Hypothalamus (tissue), 51 donors: ENCODE measurements at places on chromosomes 11 and 22.

GRCh38 chr11:111733611-111734088 is 32.5 kb downstream of the PPP2R1B start:
- DNase-seq: no peak

DNA sequence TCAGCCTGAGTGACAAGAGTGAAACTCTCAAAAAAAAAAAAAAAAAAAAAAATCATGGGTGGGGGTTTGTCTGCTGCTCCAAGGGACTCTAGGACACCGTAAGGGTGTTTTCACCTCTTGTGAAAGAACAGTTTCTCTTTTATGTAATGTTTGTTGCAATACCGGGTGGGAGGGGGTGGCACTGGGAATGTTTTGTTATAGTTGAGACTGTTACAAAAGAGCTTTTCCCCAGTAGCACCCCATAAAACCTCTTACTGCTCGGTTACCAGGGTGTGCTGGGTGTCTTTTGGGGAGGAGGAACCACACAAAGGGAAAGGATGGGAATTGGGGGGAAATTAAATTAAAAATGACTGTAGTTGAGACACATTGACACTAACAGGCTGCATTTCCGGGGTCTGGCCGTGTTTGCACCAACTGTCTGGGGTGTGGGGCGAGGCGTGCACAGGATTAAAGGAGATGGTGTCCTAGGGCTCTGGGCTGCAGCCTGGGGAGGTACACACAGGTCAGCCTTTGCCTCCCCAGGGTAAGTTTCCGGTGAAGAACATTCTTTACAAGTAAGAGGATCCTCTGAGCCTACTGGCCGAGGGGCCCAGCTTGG is 1.6 kb downstream of the NFAM1 start:
- DNase-seq: no peak

DNA sequence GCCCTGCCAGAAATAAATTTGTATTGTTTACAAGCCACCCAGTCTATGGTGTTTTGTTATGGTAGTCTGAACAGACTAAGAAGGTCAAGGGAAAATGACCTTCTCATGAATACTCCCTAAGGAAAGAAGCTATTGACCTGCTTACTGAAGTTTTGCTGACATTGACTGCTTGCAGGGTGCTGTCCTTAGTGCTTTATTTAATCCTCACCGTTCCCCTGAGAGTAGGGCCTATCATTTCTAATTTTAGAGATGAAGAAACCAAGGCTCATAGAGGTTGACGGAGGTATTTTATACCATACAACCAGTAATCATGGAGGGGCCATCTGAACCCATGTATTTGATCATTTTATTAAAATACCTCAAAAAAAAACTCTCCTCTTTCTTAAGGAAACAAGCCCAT is 66.7 kb upstream of the INCENP start:
- no peak for DNase-seq

- no peak for DNase-seq
These were observed 142.6 kb downstream of the ATXN10 start for GRCh38 chr22:45814198-45814597.

- no peak for DNase-seq
These were observed 3.9 kb upstream of the E2F8 start for GRCh38 chr11:19244621-19245020.

DNA sequence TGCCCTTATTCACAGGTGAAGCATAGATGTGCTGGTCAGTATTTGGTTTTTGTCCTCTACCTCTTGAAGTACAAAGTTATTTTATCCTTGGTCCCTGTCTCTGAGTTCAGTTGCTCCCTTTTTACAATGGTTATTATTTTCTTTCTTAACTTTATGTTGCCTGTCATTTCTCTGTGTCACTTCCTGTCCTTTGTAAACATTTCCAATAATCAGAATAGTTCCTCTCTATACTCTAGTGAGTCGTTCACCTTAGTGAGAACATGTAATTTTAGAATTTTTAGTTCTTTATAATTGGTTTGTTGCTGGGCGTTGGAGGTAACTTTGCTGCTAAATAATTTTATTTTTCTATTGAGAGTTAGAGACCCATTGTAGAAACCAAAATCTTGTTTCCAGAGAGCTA is 16.0 kb downstream of the CSTPP1 start:
- DNase-seq: no peak

DNA sequence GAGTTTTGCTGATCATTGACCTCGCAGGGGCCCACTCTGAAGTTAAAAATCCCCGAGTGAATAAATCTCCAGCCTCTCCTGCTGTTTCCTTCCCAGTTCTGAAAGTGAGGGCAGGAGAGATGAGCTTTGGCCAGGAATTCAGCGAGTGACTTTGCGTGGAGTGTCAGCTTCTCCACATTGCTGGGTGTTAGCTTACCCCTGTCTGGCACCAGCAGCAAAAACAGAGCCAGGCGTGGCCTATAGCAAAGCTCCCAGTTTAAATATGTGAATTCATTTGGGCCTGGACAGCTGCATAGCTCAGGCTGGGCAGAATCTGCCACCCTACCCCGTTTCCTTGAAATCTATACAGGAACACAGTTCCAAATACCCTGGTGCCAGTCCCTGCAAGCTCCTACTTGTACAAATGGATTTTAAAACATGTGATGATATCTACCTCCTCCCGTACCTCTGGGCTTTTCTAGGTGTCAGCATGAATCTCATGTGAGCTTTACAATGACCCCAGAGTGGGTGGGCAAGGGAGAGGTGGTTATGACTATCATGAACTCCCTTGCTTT is 25.6 kb downstream of the TIMP3 start:
- no peak for DNase-seq

- no peak for DNase-seq
These were observed 219.6 kb downstream of the C11orf87 start for GRCh38 chr11:109641549-109641948.

DNA sequence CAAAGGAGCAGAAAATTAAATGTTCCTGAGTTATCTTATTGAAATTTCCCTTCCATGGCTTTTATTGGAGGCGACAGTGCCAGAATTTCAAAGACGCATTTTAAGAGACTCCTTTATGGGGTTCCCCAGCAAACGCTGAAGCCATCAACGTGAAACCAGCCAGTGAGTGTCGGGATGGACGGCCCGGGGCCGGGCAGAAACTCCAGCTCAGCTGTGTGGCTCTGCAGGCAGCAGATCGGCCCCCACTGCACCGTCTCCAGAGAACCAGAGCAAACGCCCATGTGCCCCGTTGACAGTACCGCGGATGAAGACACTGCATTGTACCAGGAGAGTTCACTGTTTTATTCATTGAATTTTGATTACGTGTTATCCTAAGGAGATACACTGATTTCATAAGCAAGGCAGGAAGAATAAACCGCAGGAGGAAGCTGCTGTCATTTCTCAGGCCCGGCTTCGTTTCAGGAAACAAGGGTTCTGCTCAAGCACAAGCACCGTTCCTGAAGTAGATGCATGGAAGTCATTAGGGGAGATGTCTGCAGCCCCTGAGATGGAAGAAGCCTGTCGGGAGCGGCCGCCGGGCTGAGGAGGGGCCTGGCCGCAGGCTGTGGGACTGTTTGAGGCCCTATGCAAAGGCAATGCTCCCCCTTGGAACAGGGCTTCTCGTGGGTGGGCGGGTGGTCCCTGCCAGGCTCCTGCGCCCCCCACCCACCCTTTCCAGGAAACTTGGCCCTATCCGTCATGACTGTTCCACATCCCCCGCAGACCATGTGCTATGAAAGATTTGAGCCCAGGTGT is 639.7 kb downstream of the TBC1D22A start:
- no peak for DNase-seq

GRCh38 chr22:23884140-23884539 is 10.0 kb upstream of the MIF start:
- DNase-seq: no peak

GRCh38 chr22:30116362-30117117 is 36.3 kb downstream of the HORMAD2 start:
- DNase-seq: no peak

- DNase-seq: no peak
These were observed 9.7 kb upstream of the BCL9L start for GRCh38 chr11:118935376-118935775.

GRCh38 chr11:87039371-87039770 is 1.6 kb downstream of the TMEM135 start:
- no peak for DNase-seq

DNA sequence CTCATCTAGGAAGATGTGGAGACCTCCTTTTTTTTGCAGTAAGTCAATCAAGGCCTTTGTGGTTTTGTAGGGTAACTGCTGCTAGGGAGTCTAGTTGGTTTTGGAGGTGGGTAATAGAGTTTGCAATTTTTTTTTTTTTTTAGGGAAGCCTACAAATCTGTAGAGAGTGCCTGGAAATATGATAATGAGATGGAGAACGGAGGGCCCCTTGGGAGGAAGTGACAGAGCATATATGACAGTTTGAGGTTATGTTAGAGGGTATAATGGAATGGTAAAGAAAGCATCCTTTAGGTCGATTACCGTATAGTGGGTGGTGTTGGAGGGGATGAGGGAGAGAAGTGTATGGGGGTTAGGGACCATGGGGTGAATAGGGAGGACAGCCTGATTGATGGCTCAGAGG is 98.3 kb downstream of the ELP4 start:
- DNase-seq: no peak

GRCh38 chr22:31650391-31650790 is 11.6 kb downstream of the PISD start:
- no peak for DNase-seq

- no peak for DNase-seq
These were observed 96.0 kb downstream of the PARVA start for GRCh38 chr11:12473381-12473780.

DNA sequence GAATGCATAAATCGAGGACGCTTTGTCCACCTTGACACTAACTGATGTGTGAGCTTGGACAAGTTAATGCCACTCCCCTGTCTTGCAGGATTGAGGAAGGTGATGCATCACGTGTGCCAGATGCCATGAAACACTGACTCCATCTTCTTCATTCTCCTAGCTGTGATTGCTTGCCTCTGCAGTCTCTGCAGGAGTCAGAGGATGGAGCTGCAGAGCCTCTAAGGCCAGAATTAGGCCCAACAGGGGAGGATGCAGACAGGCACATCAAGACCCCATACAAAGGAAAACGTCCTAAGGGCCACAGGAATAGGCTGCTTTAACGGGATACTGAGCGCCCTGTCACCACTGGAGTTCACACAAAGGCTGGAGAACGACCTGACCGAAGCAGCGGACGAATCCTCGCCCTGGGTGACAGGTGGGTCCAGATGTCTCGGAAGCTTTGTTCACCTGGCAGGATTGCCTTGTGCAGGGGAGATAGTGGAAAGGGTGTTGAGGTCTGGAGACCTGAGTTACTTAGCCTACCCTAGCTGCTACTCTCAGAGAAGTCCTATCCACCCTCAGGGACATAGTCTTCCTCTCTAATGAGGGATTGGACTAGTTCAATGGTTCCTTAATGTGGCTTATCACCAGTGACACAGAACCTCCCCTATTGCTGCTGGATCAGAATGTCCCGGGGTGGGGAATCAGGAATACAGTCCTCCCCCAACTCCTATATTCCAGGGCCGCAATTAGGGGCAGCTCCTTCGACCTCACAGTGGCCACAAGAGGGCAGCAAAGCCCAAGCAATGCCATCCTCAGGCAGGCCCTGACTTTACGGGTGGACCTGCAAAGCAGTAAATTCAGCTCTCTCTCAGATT is 32.4 kb downstream of the DBX1 start:
- DNase-seq: peak; percentile 32

- no peak for DNase-seq
These were observed 21.8 kb upstream of the RNASEH2C start for GRCh38 chr11:65742353-65742752.

GRCh38 chr11:63490551-63491239 is at the start of gene PLAAT5:
PLAAT5 (minus strand) TSS chr11:63491167; CDS start chr11:63491034, 133 bp downstream.
- DNase-seq: no peak

GRCh38 chr22:32618441-32619140 is 144.0 kb downstream of the FBXO7 start:
- no peak for DNase-seq

- DNase-seq: no peak
These were observed 45.6 kb downstream of the OR4D9 start for GRCh38 chr11:59556917-59557348.

GRCh38 chr22:40178417-40179409 is 988 bp downstream of the TNRC6B start:
- no peak for DNase-seq

DNA sequence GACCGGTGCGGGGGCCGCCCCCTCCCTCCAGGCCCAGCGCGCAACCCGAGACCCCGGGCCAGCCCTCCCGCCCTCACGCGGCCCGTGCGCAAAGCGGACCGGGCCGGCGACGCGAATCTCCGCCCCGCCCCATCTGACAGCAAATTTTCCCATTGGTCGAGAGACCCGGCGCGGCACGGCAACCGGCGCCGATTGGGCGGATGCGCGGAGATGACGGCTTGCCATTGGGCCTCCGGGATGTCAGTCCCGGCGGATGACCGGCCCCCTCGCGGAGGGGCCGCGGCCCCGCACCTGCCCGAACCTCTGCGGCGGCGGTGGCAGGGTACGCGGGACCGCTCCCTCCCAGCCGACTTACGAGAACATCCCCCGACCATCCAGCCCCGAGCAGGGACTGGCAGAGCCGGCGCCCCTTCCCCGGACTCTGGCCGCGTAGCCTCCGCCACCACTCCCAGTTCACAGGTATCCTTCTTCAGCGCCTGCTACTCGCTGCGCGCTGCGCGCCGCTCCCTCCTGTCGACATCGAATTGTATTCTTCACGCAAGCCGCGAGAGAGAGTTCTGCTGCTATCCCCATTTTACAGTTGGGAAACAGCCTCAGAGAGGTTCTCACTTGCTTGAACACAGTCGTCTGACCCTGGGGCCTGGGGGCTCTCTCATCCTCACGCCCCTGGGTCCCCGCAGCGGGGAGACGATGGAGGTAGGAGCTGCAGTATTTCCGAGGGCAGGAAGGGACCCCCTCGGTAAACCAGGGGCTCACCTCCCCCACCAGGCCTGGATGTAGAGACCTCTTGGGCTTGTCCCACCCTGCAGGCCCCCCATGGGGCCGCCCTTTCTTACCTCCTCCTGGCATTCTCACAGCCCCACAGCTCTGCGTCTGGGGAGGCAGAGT is at the start of gene ARVCF:
TSS of gene ARVCF (minus strand) at position 90 of the 888 bp plus-strand sequence. CDS start 26,029 bp downstream, outside the sequence.
- DNase-seq: peak; percentile 93

DNA sequence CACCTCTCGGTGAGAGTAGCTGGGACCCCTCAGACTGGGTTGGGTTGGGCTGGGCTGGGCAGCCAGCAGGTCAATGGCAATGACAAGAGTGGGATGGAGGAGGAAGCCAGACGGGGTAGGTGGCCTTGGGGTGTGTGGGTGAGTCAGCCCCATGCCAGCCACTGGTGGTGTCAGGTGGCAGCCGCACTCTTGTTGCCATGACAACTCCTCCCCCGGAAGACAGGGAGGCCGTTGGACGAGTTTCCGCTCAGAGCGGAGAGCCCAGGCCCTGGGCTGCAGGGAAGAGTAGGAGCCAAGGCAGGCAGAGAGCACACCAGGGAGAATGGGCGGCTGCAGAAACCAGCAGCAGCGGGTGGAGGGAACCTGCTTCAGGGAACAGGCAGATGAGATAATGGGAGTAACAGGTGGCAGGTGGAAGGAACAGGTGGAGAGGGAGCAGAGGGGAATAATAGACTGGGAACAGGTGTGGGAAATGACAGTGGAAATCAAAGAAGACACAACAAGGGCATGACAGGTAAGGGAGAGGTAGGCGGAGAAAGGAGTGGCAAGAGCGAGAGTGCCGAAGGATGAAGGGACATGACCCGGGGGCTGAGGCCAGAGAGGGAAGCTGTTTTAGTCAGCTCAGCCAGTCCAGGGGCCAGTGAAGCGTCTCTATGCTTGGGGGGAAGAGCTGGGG is 8.7 kb downstream of the SPTBN2 start:
- DNase-seq: no peak

GRCh38 chr22:19218541-19219233 is 40.2 kb upstream of the SLC25A1 start:
- no peak for DNase-seq
